CD4-positive, alpha-beta T cell treated with Interleukin-10 for 1 hour (primary cell): ENCODE measurements at places on chromosomes 7 and 10.

DNA sequence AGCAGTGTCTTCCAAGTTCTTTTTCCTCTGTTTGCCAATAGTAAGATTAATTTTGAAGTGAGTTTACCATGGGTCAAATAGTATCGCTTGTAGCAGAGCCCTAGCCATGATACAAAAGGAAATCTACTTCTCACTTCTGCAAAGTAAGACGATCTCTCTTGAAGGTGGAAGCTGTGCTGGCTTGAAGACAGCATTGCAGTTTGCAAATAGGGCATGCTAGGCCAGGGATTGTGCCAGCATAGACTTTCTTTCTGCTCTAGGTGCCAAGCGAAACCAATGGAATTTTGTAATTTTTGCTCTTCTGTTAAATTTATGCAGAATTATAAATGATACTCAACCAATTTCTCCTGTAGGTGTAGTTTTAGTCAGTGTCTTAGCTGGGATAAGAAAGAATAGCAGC, 74.5 kb downstream of the SLC13A1 start:
- DNase-seq, result no peak

- DNase-seq, result no peak
Observed at GRCh38 chr10:10975647-10976046, 42.0 kb upstream of the CELF2 start.

GRCh38 chr7:12222889-12223579, 11.9 kb downstream of the TMEM106B start:
- peak; percentile 30 for DNase-seq

- DNase-seq, result no peak
Observed at GRCh38 chr10:93039721-93040120, 20.9 kb upstream of the CYP26C1 start.

DNA sequence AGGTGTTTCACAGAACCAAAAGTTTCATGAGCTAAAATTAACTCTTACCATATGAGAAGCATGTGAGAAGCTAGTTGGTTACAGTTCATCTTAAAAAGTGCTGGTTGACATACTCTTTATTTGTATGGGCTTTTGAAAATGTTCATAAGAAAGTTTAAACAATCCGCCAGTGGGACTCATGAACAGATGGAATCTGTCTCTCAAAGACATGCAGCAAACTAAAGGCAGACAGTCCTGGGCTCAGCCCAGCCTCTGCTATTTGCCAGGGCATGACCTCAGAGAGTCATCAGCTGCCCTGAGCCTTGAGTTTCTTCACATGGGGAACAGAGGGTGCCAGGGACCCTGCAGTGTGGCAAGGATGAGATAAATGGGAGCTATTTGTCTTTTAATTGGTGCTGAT, 3.2 kb downstream of the PYROXD2 start:
- no peak for DNase-seq

DNA sequence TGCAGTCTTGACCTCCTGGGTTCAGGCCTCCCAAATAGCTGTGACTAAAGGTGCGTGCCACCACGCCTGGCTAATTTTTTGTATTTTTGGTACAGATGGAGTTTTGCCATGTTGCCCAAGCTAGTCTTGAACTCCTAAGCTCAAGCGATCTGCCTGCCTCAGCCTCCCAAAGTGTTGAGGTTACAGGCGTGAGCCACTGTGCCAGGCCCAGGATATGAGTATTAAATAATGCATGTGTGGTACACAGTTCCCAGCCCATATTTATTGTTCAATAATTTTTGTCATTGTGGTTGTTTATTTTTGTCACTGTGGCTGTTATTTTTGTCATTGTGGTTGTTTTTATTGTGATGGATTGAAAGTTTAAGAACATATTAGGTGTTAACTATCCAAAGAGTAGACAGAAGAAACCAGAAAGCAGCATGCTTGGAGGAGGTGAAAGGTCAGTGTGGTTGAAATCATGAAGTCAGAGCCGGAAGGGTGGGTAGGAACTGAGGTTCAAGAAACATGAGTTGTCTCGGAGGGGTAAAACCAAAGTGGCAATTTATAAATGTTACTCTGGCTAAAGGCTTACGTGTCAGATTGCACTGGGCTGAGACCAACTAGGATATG, 45.0 kb downstream of the MRC1 start:
- DNase-seq, result peak; percentile 12

DNA sequence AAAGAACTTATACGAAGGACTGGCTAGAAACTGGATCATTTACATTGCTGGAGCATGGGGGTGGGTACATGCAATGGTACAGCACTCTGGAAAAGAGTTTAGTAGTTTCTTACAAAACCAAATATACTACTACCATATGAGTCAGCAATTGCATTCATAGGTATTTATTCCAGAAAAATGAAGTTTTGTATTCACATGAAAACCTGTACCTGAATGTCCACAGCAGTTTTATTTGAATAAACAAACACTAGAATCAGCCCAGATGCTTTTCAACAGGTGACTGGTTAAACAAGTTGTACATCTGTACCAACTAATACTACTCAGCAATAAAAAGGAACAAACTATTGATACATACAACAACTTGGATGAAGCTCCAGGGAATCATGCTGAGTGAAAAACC, 3.4 kb downstream of the SCIN start:
- DNase-seq, result no peak

DNA sequence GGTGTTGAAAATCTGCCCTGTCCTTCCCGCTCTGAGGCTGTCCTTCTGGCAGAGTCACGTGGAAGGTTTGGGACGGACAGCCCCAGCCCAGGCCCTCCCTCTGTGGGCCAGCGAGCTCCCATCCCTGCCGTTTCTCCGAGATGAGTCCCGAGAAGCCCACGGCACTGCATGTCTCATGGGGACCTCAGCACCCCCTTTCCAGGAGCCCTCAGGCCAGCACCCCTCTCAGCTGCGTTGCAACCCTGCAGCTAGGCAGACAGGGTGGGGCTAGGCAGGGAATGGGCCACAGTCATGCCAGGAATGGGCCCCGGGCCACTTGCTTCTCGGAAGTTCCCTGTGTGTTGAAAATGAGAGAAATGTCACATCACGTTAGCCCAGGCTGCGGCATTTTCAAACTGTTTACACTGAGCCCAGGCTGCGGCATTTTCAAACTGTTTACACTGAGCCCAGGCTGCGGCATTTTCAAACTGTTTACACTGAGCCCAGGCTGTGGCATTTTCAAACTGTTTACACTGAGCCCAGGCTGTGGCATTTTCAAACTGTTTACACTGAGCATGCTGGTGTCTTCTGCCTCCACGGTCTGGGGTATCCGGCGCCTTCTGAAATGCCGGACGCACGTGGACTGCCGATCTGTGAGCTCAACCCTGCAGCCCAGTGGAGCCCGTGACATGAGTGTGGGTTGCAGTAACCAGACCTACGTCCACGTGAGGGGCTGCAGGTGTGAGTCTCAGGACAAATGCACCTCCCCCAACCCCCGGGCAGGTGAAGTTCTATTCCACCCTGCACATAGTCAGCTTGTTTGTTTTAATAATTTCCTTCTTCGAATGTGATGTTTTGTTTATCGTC, 42.6 kb downstream of the FAM20C start:
- no peak for DNase-seq

DNA sequence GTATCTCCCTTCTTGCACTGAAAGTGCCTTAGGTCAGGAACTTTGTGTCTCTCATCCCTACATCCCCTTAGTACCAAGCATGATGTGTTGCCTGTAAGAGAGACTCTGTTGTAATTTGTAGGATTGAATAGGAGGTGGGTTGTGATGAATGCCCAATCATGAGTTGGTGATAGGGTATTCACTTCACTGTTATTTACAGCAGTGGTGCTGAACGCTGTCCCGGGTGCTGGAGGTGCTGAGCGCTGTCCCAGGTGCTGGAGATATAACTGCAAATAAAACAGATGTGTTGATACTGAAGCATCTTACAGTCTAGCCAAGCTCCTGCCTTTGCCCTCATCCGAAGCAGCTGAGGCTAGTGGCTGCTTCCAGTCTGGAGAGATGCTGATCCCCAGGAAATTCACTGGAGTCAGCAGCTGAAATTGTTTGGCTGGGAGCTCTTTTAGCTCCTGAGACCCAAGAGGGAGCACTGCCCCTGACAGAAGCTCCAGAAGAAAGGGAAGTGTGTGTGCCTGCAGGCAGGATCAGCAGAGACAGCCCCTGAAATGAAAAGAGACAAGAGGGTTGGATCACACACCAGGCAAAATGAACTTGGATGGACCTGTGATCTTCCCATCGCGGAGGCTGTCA, 183.4 kb downstream of the SORCS3 start:
- peak; percentile 9 for DNase-seq

DNA sequence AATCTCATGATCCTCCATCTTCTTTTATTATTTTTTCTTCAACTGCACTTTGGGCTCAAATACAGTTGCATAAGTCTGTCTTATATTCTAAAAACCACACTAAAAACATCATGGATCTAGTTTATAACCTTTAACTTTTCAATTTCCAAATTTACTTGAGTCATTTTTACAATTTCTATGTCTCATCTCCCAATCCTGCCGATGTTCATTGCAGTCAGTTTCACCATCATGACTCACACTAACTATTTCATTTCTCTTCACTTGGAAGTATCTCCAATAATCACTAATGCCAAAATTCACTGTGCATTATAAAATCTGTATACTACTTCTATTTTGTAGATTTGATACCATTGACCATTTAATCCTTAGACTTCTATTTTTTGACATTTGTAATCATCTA, 806.9 kb upstream of the SORCS1 start:
- DNase-seq, result no peak

GRCh38 chr7:28729281-28729680, 228.8 kb downstream of the TRIL start:
- DNase-seq, result no peak

DNA sequence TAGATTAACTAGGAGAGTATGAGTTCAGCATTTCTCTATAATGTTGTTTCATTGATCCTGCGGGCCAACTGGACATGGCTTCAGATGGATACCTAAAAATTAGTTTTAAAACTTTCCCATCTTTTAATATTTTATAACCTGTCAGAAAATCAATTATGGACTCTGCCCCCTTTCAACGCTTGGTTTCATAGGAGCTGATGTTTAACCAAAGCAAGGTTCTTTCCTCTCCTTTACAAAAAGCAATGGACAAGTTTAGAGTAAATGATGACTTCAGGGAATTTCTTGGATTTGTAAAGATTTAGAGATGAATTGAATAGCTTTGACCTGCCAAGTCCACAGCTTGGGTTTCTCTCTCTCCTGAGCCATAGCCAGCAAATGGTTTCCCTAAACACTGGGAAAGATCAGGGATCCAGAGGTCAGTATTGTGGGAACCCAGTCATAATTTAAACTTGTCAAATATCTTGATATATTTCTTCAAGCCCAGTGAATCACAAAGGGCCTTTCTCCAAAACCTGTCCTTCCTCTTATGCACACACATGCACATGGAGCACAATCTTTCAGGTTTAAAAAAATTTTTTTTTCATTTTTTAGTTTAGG, 177.1 kb downstream of the EVX1 start:
- no peak for DNase-seq

- DNase-seq, result no peak
Observed at GRCh38 chr10:91590142-91590903, 42.5 kb downstream of the PPP1R3C start.

GRCh38 chr10:94069884-94070283, 76.2 kb downstream of the PLCE1 start:
- no peak for DNase-seq

GRCh38 chr10:77776487-77776886, 138.9 kb upstream of the KCNMA1 start:
- no peak for DNase-seq

GRCh38 chr7:30656006-30656957, 26.0 kb downstream of the CRHR2 start:
- no peak for DNase-seq
